Fibroblast of skin of right quadriceps (primary cell): ENCODE measurements at places on chromosomes 6 and 20.

- DNase-seq: no peak
Observed at GRCh38 chr6:3428247-3428646, 28.6 kb downstream of the SLC22A23 start.

GRCh38 chr20:35618263-35619131, 2.9 kb downstream of the SPAG4 start:
- DNase-seq: no peak

DNA sequence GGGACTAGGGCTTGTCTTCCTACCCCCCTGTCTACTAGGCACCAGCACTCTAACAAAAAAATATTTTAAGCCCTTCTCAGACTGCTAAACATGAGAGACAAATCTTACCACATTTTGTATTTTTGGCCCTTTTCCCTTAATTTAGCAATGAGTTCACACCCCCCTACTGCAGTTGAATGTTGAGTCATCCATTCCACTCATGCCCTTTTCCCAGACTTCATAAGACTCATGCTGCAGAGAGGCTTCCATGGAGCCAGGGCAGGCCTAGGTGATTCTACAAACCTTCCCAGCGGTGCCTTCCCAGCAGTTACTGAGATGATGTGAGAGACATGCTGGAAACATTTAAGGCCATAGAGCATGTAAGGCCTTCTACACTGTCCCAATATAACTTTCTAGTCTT, 53.9 kb downstream of the PXDC1 start:
- DNase-seq: peak; percentile 95

DNA sequence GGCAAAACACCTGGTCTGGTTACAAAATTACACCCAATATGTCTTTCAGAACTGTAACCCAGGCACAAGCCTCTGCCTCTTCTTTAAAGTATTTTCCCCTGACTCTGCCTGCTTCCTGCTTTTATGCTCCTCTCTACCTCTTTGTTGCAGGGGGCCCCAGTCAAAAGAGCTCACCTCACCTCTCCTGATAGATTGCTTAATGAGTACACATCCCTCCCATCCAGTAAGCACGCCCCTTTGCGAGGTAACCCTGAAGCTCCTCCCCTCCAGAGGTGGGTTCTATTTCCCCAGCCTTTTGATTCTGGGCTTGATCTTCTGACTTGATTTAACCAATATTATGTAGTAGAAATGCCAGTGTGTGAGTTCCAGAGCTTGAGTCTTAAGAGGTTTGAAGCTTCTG, 56.6 kb upstream of the EYA2 start:
- DNase-seq: no peak

GRCh38 chr20:59378966-59379365, 78.6 kb downstream of the EDN3 start:
- DNase-seq: peak; percentile 46

- DNase-seq: no peak
Observed at GRCh38 chr6:149013586-149014344, 266.9 kb downstream of the UST start.

GRCh38 chr6:2733324-2733723, 17.4 kb downstream of the MYLK4 start:
- no peak for DNase-seq

DNA sequence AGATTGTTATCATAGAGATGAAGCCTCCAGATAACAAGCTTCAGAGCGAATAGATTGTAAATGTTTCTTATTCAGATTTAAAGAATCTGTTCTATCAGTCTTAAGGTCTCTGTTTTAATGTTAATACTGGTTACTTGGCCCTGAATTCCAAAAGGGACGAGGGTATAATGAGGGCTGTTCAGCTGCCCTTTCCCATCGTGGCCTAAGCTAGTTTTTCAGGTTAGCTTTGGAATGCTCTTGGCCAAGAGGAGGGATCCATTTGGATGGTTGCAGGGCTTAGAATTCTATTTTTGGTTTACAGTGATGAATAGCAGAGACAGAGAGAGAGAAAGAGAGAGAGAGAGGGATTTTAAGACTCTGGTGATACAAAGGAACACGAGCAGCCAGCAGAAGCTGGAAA, 62.8 kb upstream of the UFL1 start:
- DNase-seq: no peak

DNA sequence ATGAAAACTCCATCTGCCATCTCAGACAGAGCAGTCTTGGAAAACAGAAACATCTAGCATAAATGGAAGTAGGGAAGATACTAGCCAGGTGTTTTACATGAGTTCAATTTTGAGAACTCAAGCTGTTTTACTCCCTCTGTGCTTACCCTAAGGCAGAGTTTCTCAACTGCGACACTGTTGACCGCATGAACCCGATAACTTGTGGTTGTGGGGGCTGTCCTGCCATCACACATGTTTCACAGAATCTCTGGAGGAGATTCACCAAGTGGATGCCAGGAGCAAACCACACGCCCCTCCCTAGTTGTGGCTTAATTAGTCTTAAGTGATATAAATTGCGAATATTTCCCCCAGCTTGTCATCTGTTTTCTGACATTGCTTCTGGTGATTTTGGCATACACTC, 2.3 kb upstream of the SERPINB6 start:
- DNase-seq: peak; percentile 79

DNA sequence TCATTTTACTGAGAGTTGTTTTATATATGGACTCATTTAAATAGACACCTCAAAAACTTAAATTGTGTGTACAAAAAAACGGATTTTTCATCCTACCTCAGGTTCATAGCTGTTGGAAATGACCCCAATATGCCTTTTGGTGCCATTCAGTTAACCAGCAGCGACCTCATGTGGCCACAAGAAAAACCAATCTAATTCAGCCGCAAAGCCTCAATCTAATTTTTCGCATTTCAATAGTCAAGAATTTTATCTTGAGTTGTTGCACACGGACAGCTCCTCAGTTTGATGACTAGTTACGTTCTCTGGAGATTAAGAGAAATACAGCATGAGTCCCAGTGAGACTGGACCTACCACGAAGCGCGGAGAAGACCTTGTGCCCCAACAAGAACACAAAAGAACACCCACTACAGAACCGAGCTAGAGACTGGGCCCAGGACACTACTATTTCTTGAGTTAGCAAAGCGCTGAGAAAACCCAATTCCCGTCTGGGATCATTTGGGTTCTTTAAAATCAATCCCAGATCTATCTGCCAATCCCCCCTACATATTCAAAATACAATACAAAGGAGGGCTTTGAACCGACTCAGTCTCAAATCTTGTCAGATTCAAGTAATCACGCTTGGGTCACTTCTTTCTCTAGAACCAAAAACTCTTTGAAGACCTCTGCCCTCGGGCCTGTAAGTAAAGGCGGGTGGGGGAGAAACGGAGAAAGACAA, 1.1 kb downstream of the TCP11 start:
- peak; percentile 75 for DNase-seq

DNA sequence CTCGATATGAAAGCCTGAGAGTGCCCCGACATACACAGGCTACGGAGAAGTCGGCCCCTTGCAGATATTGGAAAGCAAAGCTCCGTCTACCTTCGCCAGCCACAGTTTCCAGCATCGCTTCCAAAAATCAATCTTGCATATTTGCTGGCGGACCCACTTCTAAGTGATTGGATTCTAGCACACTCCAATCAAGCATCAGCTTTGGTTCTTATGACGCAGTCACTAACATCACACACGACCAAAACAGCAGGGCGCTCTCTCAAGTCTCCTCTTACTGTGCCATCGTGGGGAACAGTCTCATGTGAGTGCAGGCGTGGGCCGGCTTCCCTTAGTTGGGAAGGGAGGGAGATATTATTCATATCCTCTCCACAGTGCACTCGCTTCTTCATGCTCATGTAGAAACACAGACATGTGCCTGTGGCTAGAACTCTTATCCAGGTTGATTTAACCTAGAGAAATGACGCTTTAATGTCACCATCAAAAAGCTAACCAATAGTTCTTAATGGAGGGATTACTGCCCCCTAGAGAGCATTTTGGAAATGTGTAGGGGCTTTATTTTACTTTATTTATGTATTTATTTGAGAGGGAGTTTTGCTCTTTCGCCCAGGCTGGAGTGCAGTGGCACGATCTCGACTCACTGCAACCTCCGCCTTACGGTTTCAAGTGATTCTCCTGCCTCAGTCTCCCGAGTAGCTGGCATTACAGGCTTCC, 229.8 kb downstream of the SOD2 start:
- no peak for DNase-seq
